ENCODE measurements at places on chromosomes 2 and 18.
A peak's percentile ranks its signal among the peaks of the same experiment; 100 is the strongest.

- DNase-seq, result no peak
Observed at GRCh38 chr2:30366199-30366691, 80.8 kb upstream of the LCLAT1 start.

DNA sequence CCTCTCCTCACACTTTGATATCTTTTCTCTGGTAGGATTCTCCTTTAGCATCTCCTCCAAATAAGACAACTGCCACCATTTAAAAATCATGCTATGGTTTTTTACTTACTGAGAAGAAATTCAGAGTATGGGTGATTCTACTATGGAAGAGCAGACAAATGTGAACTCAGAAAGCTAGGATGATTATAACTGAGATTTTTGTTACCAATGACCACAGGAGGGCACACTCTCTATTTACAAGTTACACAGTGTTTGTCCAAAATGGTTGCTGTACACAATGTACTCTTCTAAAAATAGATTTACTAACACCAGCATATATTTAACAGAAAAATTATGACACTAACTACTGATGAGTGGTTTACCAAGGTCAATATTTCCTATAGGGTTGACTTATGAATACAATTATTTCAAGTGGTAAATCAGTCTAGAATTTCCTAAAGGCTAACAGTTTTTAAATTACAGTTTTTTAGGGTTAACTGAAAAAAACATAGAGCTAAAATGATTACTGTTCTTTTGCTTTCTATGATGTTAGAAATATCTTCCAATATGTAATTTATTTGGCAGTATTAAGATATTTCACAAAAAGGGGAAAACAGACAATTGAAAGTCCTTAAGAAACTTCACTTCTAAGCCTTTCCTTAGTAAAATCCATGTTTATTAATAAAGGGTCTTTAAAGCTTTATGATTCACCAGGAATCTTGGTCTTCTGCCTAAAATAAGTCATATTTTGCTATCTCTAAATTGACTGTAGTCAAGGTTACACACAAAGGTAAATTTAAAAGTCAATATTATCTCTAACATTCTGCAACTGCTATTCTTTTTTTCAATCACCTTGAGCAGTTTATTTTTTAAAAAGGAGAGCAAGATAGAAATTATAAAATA lies 57.2 kb downstream of the MAP4K3 start:
- DNase-seq, result peak; percentile 34

GRCh38 chr2:217220228-217221013 lies 360.6 kb upstream of the TNP1 start:
- no peak for DNase-seq

DNA sequence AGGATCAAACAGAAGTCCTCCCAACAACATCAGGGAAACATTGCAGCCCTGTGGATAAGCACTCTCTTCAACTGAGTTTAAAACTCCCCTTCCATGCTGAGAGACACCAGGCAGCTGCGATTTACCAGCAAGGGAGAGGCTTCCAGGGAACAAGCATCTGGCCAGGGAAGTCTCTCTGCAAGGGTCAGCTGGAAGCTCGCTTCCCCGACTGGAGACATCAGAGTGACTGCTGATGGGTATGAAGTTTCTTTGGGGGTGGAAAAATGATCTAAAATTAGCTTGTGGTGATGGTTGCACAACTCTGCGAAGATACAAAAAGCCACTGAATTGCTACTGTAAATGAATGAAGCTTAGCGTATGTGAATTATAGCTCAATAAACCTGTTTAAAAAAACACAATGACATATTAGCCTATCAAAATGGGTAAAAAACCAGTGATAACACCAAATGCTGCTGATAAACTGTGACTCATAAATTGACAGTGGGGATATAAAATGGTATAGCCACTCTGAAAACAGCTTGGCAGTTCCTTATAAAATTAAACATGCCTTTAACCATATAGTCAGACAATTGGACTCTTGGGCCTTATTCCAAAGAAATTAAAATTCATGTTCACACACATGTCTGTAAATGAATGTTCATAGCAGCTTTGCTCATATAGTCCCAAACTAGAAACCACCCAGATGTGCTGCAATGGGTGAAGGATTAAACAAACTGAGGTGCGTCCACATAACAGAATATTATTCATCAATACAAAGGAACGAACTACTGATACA lies 1082.0 kb downstream of the SOCS6 start:
- DNase-seq, result no peak

DNA sequence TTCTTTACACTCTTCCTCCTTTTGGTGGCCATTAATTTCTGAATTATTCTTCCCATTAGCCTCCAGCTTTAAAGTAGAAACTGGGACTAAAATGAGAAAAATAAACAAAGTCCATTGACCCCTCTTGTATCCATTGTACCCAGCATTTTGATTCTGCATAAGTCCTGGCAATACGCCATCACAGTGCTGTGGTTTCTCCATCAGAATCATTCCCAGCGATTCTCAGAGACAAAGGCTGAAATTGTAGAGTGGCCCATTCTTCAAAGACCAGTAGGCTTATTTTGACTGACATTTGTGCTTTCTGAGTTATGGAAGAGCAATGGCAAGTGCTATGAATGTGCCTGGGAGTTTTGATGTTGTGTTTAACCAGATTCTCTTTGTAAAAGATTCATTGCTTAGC lies 199.3 kb upstream of the GALNT5 start:
- no peak for DNase-seq

DNA sequence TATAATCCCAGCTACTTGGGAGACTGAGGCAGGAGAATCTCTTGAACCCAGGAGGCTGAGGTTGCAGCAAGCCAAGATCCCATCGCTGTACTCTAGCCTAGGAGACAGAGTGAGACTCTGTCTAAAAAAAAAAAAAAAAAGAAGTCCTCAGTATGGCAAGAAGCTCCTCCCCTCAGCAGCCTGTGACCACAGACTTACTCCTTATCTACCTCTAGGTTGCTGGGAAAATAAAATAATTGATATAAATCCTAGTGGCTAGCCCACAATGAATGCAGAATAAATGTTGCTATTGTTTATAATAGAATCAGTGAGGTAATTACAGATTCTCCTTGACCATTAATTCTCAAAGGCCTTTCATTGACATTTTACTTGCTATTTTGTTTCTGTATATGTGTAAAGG lies 70.6 kb downstream of the IRS1 start:
- no peak for DNase-seq

GRCh38 chr2:240195316-240195861 lies 54.9 kb upstream of the OTOS start:
- DNase-seq, result no peak

GRCh38 chr2:71595569-71595968 lies 142.2 kb downstream of the DYSF start:
- no peak for DNase-seq

DNA sequence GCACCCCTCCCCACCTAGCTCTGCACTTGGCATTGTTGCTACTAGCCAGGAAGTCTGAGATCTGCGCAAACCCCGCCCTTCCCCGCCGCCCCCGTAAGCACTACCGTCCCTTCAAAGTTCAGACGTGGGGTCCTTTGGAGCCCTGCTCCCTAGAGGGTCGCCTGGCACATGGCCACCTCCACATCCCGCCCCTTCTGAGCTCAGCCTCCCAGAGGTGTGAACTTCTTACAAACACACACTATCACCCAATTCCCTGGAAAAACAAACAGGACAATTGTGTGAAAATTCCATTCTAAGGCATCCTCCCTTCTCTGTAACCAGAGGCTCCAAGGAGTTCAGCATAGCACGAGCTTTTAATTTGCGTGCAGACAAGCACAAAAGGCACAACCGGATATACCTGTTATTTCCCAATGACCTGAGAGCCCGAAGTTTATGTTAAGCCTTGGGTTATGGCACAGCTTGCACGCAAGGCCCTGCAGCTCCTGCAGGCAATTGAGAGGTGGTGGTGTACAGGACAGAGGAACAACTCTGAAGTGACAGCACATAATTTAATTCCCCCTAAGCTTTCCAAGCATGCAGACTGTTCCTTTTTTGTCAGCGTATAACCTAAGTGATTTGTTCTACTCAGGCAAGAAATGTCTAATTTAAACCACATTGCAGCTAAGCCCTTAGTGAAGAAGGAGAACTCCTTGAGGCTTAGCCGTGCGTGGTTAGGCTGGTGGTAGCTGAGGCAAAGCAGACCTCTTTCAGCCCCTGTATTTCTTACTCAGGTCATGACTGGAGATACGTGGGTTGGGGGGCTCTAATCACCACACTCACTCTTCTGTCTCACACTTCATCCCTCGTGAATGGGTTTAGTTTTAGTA lies 20.3 kb upstream of the CYP1B1 start:
- no peak for DNase-seq

GRCh38 chr2:5482929-5483331 lies 209.3 kb upstream of the SOX11 start:
- no peak for DNase-seq

GRCh38 chr2:68740400-68740914 lies 5.8 kb downstream of the ARHGAP25 start:
- no peak for DNase-seq

GRCh38 chr18:79258447-79258846 lies 137.3 kb upstream of the NFATC1 start:
- no peak for DNase-seq

DNA sequence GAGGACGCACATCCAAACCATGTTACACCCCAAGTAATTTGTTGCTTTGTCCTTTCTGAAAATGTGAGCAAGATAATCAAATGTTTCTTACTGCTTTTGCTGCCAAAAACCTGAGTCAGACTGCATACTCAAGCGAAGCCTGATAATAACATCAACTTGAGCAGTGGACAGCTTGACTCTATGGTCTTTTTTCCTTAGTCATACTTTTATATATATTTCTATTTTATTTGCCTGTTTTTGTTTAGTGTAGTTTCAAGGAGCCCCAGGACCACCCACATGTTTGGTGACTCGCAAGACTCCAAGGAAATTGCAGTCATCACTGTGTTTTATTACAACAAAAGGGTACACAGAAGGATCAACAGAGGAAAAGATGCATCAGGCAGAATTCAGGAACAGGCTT lies 688.4 kb upstream of the PIK3C3 start:
- no peak for DNase-seq

DNA sequence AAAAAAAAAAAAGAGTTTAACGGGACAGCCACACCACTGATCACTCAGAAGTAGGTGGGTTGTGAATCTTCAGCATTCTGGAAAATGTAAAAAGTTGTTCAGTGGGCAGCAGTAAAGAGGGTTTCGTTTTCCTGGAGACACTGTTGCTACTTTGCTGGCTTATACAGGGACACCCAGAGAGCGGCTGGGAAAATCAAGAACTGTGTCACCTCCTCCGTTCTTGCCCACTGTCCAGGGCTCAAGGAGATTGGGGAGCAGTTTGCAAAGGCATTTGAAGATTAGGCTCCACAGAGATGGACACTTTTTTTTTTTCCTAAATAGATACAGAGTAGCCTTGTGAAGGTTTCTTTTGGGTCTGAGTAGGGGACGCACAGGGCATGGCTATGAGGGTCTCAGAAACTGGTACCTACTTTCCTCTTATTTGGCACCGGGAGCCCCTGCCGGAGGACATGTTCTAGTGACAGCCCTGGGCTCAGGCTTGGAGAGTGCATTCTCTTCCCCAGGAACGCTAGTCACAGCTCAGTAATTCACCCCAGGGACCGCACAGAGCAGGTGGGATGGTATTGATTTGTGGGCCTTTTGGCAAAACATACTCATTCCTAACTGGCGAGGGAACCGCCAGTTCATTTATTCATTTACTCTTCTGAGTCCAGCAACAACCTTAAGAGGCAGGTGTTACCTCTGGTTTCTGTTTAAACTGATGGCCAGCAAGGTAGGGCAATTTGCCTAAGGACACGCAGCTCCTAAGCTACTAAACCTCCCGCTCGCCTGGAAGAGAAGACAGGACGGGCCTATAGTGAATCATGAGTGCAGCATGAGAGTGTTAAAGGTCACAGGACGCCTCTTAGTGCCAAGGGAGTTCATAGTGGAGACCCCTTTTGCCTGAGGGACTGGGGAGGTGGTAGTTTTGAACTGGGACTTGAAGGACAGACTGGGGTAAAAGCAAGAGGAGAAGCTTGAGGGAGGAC lies 53.1 kb downstream of the HPCAL1 start:
- peak; percentile 58 for DNase-seq

DNA sequence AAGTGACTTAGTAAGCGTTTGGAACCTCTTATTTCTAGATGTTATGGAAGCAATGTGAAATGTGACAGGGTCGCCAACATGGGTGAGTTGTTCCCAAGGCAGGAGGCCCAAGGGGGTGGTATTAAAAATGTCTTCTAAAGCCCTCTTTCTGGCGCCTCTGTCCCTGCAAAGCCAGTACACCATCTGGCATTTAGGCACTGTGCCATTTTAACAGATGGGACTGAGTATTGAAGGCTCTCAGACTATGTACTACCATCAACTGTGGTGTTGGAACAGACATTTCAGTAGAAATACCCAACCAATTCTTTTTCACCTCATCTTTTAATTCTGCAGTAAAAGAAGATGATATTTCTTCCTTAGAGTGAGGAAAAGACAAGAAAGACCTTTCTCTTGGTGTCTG lies 384.5 kb upstream of the MMADHC start:
- no peak for DNase-seq

DNA sequence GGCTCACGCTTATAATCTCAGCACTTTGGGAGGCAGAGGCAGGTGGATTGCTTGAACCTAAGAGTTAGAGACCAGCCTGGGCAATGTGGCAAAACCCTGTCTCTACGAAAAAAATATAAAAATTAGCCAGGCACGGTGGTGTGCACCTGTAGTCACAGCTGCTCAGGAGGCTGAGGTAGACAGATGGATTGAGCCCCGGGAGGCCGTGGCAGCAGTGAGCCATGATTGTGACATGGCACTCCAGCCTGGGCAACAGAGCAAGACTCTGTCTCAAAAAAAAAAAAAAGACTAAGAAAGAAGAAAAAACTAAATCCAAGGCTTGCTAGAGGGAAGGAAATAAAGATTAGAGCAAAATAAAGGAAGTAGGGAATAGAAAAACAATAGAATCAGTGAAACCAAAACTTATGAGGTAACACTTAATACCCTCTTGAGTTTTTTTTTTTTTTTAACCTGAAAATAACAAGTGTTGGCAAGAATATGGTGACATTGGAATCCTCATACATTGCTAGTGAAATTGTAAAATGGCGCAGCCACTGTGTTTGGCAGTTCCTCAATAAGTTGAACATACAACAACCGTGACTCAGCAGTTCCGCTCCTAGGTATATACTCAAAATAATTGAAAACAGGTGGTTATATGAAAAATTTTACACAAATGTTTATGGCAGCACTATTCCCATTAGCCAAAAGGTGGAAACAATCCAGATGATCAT lies 85.2 kb downstream of the EML4 start:
- DNase-seq, result no peak

DNA sequence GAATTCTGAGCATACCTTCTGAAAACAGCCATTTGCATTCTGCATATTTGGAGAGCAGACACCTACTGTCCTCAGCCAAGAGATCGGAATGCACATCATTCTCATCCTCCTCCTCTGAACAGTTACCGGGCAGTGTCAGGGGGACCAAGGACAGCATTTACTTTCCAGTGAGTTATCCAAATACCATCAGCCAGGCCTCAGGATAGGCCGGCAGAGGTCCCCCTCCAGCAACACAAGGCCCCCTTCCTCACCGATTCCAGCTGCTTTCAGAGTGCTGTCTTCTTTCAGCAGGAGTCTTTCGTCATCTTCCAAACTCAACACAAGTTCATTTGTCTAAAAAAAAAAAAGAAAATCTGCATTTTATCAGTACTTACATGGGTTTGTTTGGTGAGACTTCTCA lies 55.3 kb downstream of the C2orf76 start:
- no peak for DNase-seq

Measured in NCI-H1436 (cell line).